NCI-H2029 (cell line): ENCODE measurements at places on chromosomes 16 and 17.

- DNase-seq = no peak
These were observed 1.9 kb upstream of the CLEC19A start for GRCh38 chr16:19283637-19284036.

GRCh38 chr17:73325527-73325842 is 13.7 kb upstream of the CDC42EP4 start:
- DNase-seq = no peak

- no peak for DNase-seq
These were observed 32.0 kb downstream of the COTL1 start for GRCh38 chr16:84585886-84586285.

- no peak for DNase-seq
These were observed 9.2 kb downstream of the HS3ST6 start for GRCh38 chr16:1908983-1909382.

- DNase-seq = no peak
These were observed 67.5 kb upstream of the LGALS9 start for GRCh38 chr17:27563532-27563931.

- no peak for DNase-seq
These were observed 653.2 kb downstream of the HS3ST4 start for GRCh38 chr16:26344976-26345375.

DNA sequence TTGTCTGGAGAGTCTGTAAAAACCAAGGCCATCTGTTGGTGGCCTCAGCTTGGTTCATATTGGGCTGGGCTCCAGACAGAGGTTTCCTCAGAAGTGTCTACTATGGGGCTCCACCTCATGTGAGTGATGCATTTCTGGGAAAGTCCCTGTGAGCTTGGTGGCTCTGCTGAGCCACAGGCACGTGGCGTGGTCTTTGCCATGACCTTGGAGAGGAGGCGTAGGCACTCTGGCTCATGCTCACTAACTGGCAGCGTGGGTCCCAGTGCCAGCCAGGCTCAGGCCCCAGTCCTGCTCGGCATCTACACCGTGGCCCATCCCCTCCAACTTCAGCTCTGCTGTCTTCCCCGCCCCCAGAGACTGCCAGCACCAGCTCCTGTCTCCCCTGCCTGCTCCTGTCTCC is 10.7 kb upstream of the SMTNL2 start:
- no peak for DNase-seq

- no peak for DNase-seq
These were observed 65.0 kb downstream of the MRM3 start for GRCh38 chr17:846901-847843.

GRCh38 chr16:51155820-51156806 is 5.0 kb upstream of the SALL1 start:
- DNase-seq = no peak

GRCh38 chr17:20775331-20775730 is 195.8 kb downstream of the CDRT15L2 start:
- no peak for DNase-seq

DNA sequence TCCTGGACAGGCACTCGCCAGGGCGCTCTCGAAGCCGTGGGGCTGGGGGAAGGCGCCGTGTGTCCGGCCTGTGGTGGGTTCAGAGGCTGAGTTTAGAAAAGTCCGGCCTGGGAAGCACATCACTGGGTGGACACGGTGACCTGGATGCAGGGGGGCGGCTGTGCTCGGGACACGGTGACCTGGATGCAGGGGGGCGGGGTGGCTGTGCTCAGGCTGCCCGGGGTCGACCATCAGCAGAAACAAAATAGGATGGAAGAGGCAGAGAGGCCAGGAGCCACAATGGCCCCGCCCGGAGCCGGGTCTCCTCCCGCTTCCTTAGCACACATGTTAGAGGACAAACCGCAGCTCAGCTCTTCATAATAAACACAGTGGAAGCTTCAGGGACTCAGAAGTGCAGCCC is 43.2 kb upstream of the GNG13 start:
- no peak for DNase-seq

DNA sequence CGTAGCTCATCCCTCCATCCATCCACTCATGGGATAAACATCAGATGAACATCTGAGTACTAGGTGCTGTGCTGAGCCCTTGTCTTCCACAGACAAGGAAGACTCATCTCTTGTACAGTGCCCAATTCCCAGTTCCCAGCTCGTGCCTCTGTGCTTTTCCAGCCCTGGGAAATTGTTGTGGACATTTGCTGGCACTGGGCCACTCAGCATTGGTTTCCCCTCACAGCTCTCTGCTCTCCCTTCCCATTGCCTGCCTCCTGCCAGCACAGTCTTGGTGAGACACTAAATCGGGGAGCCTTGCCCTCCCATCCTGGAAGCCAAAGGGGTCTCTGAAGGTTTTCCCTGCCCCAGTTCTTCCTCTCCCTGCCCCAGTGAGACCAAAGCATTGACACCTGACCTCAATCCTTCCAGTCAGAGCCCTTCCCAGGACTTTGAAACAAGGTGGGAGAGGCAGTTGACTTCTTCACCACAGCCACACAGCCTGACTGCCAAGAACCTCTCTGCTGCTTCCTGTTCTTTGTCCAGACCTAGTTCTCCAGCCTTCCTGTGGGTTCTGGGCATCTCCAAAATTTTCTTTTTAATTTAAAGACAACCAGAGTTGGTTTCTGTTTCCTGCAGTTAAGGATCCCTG is 50.2 kb downstream of the WSB1 start:
- DNase-seq = peak; percentile 46

DNA sequence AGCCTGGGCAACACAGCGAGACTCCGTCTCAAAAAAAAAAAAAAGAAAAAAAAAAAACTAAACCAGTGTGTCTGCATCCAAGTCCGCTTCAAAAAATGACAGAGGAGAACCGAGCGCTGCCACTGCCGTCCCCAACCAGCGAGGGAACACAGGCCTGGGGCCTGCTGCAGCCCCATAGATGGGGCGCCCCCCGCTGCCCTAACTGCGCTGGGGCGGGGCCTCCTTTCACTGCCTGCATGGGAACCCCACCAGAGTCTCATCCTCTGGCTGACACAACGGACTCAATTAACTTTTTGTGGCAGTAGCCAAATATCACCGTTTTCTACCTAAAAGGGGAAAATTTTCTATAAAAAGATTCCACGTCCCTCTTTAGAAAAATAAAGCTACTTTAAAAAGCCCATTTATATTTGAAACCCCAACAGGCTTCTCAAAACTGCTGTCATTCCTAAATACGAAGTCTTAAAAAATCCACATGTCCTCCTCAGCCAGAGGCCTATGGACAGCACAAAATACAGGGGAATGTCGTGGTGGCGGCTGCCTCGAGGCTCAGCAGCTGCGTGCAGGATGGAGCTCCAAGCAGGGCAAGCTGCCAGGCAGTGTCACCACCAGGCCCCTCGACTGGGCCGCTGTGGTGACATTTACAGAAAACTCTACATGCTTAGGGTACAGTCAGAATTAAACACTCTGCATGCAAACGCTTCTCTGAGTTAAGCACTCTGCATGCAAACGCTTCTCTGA is 30.3 kb downstream of the KLHDC4 start:
- peak; percentile 3 for DNase-seq

GRCh38 chr17:4235372-4236279 is 28.2 kb downstream of the ANKFY1 start:
- no peak for DNase-seq

DNA sequence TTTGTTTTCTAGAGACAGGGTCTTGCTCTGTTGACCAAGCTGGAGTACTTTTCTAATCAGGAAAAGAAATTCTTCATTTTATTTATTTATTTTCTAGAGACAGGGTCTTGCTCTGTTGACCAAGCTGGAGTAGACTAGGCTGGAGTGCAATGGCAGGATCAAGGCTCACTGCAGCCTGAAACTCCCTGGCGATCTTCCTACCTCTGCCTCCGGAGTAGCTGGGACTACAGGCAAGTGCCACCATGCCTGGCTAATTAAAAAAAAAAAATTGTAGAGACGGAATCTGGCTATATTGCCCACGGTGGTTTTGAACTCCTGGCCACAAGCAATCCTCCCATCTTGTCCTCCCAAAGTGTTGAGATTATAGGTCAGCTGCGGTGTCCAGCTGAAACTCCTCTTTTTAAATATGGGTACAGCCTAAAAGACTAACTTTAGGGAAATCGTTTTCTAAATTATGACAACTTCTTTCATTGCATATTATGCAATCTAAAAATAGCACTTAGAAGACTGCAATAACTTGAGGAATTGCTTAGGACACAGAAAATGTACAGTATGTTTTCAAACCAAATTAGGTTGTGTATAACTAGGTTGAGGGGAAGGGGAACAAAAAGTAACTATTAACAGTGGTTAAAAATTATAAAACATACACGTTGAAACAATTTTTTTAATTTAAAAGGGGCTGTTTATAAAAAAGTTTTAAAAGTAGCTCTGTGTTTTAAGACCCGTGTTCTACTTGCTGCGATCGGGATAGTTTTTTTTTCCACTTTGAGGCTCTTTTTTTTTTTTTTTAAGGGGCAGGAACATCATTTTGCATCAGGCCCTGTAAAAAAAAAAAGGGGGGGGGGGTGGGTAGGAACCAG is 4.7 kb downstream of the PRAC1 start:
- DNase-seq = no peak

DNA sequence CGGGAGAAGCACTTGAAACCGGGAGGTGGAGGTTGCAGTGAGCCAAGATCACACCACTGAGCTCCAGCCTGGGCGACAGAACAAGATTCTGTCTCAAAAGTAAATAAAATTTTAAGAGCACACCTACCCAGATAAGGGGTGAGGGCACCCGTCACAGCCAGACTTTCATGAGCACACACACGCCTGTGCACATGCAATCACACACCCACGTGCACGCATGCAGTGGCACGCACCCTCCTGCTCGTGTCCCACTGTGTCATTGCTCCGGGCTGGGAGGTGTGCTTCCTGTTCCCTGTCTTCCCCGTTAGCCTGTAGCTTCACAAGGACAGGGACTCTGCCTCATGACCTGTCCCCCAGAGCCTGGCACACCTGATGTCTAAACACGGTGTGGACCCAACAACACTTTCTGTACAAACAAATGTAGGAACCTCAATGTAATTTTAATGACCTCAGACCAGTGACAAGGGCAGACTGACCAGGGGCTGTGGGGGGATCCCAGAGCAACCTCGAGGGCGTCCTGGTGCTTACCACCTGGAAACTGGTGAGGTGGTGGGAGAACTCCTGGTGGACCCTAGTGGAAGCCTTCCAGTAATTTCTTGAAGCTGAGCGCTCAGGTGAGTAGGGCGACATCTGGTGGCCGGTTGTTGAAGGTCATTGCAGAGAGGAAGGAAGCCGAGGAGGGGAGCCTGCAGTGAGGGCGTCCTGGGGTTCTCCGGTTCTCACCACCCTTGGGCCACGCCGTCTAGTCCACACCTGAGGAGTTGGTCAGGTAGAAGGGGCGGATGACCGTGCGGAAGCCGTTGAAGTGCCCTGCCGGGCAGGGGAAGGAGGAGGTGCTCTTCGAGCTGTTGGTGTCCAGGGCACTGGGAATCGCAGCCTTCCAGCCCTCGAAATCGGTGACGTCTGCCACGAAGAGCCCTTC is 8.6 kb downstream of the LGALS3BP start:
- peak; percentile 53 for DNase-seq

GRCh38 chr17:19016881-19017280 is 12.3 kb upstream of the FAM83G start:
- DNase-seq = no peak

DNA sequence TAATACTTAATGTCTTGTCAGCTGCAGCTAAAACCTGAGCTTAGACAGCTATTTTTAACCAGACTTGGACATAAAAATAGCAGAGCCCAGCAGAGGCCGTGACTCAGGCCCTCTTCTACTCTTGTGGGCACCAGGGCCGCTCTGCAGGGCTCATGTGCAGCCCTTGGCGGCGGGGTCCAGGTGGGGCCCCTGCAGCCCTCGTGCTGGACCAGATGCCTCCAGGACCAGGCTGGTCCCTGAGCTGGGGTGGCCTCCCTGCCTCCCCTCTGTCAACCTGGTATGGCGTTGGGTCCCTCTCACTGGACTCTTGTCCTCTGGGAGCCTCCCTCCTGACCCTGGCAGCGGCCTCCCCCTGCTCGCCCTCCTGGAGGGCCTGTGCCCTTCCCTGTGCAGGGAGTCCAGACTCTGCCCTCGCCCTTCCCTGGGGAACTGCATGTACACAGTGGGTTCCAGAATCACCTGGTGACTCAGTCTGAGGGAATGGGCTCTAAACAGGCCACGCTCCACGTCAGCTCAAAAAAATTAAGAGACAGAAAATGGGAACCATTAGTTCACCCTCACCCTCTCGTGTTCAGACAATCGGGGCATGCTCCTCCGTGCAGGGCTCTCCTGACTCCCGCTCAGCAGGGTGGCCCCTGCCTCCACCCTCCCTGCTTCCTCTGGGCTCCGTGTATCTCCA is 9.7 kb downstream of the CDK5R1 start:
- no peak for DNase-seq

DNA sequence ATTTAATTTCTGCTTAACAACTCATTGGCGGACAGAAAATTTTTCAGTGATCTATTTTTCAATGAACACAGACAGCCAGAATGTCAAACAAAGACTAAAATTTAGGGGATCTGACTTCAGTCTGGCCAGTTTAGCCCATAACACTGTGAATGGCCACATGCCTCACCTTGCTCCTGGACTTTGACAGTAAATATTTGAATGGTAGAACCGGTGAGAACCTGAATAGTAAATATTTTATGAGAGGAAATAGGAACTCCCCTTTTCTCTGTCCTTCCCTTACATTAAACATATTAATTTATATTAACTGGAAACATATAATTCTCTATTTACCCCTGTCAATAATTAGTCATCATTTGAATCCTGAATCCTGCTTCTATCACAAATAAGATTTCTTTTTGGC is 942.1 kb downstream of the KCNJ2 start:
- DNase-seq = no peak

GRCh38 chr17:17575360-17576251 is 15.9 kb downstream of the PEMT start:
- no peak for DNase-seq

GRCh38 chr17:27635275-27635823 is 4.4 kb downstream of the LGALS9 start:
- DNase-seq = no peak

- no peak for DNase-seq
These were observed 1.2 kb downstream of the MYH11 start for GRCh38 chr16:15855704-15856003.

DNA sequence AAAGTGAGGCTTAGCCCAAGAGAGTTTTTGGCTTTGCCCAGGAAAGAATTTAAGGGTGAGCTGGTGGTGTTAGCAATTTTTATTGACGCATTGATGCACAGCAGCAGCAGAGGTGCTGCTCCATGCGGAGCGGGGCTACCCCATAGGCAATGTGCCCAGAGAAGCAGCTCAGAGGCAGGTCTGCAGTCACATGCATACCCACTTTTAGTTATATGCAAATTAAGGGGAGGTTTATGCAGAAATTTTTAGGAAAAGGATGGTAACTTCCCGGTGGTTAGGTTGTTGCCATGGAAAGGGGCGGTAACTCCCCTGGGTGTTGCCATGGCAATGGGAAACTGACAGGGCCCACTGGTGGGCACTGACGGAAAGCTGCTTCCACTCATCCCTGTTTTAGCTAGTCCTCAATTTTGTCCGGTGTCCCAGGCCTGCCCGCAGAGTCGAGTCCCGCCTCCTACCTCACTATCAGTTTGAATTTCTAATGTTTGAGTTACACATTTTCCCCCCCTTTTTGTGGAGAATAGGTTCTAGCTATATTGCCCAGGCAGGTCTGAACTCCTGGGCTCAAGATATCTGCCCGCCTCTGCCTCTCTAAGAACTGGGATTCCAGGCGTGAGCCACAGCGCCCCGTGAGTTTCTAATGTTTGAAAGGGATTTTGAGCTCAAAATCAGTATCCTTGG is 10.4 kb upstream of the GJD3 start:
- DNase-seq = no peak
